ENCODE measurements at places on chromosomes 7 and 10.

- no peak for DNase-seq
These were observed 37.4 kb upstream of the KDM7A start for GRCh38 chr7:140214075-140214684.

DNA sequence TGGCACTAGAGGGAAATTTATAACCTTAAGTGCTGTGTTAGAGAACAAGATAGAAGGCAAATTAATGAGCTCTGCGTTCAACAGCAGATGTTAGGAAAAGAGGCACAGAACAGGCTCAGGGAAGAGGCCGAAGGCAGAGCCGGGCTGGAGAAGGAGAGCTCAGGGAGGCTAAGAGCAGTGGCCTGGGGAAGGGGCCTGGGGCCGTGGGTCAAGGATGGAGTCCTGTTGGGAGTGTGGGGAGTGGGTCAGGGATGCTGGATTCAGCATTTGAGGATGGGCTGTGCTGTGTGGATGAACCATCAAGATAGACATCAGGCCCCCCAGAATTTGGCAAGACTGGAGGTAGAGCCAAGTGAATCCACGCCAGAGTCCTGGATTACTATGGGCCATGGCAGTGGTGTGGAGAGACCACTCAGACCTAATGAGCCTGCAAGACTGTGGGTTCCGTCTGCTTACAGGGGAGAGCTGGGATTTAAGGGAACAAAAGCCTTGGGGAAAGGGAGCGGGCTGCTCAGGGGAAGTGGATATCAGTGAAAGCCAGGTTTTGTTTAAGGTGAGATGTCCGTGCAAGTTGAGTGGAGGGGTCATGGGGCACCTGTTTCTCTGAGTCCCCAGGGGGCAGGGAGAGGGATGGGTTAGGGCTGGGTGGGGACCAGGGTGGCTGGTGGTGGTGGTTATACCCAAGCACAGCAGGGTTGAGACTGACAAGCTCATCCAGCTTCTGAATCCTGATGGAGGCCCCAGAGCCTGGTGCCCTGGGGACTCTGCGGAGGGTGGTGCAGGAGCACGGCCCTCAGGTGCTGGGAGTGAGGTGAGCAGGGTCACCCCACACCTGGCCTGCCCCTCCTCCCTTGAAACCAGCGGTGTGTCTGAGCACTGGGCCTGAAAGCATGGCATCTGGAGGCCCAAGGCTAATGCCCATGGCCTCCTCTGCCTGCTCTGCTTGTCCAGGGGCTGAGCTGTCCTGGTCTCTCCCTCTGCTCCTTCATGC is 101.7 kb downstream of the BMS1 start:
- no peak for DNase-seq

DNA sequence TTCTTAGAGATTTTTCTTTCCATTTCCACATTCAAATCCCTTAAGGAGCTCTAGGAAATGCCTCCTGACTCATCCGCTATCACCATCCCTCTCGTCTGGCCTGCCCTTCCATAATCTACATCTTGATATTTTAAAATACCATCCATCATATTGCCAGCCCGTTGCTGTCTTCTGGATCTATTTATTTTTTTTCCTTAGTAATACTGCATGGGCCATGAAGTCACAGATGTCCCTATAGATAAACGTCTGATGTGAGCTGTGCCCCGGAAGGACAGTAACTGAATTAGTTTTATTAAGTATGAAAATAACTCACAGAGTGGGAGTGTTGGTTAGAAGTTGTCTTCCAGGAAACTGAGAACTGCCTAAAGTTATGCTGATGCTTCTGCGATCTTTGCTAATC is 76.2 kb downstream of the KLF6 start:
- no peak for DNase-seq

- no peak for DNase-seq
These were observed 33.0 kb downstream of the MINDY4 start for GRCh38 chr7:30804078-30804661.

GRCh38 chr10:24170199-24170598 is 38.7 kb upstream of the KIAA1217 start:
- DNase-seq = no peak

- no peak for DNase-seq
These were observed 50.9 kb downstream of the INPP5A start for GRCh38 chr10:132588301-132589013.

GRCh38 chr7:108605559-108606201 is 36.0 kb downstream of the DNAJB9 start:
- DNase-seq = no peak

- DNase-seq = no peak
These were observed 43.1 kb upstream of the TMEM273 start for GRCh38 chr10:49231086-49231820.

DNA sequence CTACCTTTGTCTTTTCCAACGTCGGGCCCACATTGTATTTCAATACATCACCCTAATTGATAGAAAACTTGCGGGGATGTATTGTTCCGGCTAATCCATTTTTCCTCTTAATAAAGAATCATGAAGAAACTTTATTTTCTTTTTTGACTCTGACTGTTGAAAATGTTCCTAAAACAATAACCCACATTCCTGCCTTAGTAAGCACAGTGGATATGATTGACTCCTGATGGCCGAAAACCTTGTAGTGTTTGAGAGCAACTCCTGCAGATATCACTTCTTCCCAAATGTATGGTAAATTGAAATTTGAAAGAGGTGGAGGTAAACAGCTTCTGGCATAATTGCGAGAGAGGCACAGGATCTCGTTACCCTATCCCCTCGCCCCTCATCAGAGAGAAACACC is 65.7 kb downstream of the BICC1 start:
- no peak for DNase-seq

DNA sequence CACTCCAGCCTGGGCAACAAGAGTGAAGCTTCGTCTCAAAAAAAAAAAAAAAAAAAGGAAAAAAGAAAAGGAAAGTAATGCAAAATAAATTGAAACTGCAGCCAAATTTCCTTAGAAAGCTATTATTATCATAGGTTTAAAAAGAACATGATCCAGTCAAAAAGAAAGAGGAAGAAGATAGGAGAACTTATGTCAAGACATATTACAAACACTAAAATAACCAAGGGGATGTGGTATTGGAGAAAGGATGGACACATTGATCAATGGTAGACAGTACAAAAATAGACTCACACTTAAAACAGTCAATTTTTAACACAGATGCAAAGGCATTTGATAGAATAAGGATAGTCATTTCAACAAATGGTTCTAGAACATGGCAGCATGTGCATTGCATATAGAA is 27.3 kb upstream of the PFKP start:
- no peak for DNase-seq

- no peak for DNase-seq
These were observed 42.2 kb downstream of the GPR85 start for GRCh38 chr7:113044394-113044793.

DNA sequence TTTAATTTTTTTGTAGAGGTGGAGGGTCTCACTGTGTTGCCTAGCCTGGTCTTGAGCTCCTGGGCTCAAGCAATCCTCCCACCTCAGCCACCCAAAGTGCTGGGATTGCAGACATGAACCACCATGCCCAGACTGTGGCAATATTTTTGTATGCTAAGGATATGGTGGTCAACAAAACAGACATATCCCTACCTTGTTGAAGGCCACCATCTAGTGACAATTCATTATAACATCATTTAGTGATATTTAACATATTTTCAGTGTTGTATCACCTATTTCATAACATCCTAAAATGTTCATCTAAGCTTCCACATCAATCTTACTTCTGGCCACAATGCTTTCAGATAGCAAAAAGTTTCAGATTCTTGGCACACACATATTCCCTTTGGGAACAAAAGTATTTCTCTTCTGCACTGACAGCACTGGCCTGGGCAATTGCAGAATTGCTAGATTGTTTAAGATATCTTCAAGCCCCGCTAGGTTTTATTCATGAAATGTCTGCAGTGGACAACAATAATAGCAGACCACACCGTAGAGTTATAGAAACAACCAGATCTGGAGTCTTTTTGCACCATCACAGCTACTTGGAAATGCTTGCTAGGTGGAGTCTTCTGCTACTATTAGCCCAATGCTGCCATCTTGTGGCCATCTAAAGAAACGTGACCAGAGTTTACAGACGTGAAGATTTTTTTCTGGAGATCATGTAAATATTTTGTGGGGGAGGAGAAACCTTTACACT is 58.4 kb downstream of the DNAJC12 start:
- DNase-seq = no peak

DNA sequence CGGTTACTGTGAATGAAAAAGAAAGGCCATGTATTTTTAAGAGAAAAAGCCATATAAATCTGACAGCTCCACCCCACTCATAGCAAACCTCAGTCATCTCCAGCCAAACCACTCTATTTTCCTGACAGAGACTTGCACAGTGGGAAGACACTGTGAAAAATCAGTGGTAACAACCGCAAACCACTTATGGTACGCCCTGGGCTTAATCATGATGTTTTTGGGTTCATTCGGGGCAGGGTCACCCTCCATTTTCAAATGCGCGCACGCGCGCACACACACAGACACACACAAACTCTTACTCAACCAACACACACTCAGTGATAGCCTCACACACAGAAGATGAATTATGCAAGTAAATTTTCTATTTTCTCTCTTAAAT is 82.1 kb upstream of the HPS1 start:
- DNase-seq = no peak

DNA sequence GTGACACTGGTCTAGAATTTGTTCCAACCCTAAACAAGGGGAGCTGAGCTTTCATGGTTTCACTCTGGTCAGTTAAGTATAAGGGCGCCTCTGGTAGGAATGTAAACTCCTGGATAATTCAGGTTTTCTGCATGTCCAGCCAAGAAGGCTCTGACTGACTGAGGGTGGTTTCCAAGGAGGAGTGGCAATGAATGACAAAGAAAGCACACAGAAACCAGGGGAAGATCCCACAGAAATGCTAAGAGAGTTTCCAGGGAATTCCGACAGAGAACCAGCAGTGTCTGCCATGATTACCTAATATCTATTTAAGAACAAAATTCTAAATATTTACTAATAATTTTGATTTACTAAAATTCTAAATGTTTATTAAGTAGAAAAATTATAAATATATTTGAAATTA is 27.3 kb upstream of the NRG3 start:
- no peak for DNase-seq

GRCh38 chr7:73682745-73683055 is 553 bp downstream of the DNAJC30 start:
- DNase-seq = no peak

DNA sequence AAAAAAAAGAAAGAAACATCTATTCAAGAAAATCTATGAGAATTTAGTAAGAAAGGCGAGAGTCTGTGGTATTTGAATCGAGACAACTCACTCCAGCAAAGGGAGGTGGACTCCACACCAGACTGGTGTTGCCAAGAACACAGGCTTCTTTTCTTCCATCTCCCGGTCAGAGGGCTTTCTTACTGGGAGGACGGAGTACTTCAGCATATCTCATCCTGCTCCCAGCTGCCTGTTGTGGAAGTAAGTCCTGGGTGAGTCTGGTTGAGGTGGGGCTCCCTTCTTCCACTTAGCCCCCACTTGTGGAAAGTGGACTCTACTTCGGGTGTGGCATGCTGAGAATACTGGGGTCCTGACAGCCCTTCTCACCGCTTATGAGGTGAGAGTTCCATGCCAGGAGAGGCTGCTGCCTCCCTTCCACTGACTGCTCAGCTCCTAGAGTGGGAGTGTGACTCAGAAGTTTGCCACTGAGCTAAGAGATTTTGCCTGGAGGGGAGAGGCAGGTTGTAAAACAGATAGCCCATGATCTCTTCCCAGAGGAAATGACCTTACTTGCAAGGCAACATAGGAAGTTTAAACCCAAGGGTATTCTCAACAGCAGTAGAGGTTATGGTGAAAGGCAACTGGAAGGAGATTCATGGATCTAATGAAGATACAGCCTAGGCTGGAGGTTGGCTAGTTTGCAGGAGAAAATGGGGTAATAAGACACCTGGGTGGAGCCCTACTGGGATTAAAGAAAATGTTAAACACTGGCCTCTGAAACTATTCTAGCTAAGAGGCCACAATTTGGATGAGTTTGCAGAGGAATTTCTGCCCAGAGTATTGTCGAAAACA is 3.5 kb upstream of the NACAD start:
- no peak for DNase-seq

DNA sequence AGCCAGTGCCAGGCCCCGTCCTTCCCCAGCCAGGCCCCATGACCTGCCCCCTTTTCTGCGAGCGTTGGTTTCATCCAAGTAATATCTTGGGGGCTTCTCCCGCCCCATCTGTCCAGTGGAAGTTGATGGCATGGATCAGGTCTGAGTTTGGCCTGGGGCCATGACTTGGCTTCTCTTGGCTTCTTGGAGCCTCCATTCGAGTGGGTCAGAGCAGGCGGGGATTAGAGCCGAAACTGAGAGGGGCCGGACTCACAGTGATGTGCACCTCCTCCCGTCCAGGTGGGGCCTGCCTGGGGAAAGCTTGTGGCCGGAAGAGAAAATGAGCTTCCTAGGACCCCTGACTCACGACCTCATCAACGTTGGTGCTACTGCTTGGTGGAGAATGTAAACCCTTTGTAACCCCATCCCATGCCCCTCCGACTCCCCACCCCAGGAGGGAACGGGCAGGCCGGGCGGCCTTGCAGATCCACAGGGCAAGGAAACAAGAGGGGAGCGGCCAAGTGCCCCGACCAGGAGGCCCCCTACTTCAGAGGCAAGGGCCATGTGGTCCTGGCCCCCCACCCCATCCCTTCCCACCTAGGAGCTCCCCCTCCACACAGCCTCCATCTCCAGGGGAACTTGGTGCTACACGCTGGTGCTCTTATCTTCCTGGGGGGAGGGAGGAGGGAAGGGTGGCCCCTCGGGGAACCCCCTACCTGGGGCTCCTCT is 15.1 kb upstream of the LIMK1 start:
- DNase-seq = no peak

GRCh38 chr7:120256344-120257070 is 16.5 kb upstream of the KCND2 start:
- no peak for DNase-seq

- DNase-seq = no peak
These were observed 271.0 kb downstream of the MTERF1 start for GRCh38 chr7:91609525-91609924.

GRCh38 chr10:105758209-105758998 is 1117.3 kb downstream of the SORCS3 start:
- DNase-seq = no peak

DNA sequence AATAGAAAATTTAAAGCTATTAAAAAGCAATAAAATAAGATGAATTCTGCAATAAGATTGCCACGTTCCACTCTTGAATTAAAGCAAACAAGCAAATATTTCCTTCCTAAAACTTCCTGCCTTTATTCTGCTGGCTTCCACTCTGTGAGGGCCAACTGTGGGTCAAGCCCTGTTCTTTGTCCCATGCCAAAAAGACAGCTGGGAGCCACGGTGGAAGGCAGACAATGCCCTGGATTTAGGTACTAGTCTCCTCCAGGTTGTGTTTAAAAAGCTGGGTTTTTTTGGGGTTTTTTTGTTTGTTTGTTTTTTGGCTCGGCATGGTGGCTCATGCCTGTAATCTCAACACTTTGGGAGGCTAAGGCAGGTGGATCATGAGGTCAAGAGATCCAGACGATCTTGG is 39.1 kb downstream of the LRRTM3 start:
- DNase-seq = no peak

GRCh38 chr10:97499561-97500296 is 1.0 kb downstream of the UBTD1 start:
- no peak for DNase-seq
